ENCODE measurements at places on chromosomes 4 and X.

- DNase-seq, result no peak
These were observed 87.4 kb downstream of the FAM9B start for GRCh38 chrX:8946563-8946962.

- no peak for DNase-seq
These were observed 230.4 kb downstream of the EDA2R start for GRCh38 chrX:66408507-66408906.

DNA sequence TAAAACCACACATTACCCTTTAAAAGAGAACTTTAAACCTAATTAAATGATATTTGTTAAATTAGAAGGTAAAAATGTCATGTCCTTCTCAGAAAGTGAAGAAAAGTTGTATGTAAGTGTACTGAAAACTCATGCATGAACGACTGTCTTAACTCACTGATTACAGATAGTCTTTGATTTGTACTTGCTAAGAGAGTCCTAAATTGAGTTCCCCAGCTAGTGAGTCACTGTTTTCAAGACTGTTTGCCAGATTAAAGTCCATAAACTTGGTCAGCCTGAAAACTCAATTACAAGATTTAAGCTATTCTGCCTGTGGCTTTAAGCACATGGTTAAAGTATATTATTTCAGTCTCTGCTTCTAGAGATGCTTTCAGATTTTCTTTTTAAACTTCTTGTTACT is 124.9 kb upstream of the ZCCHC13 start:
- no peak for DNase-seq

DNA sequence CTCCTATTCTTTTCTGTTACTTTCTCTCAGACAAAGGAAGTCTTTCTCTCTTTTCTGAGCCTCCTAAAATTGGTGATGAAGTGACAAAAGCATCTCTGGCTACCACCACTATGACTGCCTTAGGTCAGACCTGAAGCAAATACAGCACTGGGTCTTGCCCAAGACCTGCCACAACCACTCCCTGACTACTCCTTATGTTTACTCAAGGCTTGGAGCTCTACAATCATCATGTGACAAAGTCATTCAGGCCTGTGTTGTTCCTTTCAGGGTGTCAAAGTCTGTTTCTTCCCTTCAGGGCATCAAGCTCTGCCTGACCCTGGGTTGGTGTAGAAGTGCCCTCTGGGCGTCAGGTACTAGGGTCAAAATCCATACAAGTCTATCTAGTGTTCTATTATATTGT is 419.2 kb upstream of the CT83 start:
- DNase-seq, result no peak

DNA sequence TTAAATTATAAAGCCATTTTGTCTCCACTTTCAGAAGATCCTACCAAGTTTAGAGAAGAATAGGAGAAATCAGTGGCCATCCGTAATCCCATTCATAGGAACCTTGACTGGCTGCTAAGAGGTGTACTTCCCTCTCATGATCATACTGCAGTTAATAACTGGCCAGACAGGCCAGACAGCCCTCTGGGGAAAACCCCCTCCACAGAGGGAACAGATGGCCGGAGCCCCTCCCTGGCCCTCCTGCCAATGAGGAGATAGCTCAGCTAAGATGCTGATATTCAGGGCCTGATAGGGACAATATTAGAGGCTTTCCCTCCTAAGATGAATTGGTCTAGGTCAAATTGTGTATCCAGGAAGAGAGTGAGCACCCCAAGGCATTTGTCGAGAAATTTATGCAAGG is 200.0 kb upstream of the MAOA start:
- DNase-seq, result no peak

DNA sequence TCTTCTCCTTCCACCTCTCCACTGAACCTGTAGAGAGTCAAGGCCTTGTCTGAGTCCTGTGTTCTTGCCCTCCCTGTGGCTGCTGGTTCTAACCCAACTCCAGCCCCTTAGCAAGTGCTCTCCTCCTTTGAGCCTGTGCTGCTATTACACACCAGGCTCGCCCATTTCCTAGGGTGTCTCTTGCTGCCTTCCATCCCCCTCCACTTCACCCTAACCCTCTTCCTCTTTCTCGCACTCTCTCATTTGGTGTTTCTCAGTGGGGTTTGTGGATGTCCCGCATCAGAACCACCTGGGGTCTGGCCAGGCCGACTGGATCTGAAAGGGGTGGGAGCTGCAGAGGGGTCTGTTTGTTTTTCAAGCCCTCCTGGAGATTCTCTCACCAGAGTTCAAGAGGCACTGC is 156.7 kb downstream of the SPRY1 start:
- no peak for DNase-seq

DNA sequence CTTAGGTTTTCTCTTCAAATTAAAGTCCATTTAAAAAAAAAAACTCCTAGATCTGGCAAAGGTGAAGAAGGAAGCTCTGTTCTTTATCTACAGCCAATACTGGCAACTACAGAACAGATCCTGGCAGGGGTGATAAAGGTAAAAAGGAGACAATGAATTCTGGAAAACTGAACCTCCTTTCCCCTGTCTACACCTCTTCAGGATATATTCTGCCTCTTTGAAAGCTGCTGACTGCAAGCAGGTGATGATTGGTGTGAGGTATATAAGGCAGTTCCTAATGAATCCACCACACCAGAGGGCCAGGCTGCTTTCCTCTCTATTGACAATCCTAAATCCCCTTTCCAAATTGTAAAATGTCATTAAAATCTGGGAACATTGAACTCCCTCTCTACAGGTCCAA is 370.1 kb downstream of the PPP3CA start:
- DNase-seq, result no peak

- DNase-seq, result no peak
These were observed 7.8 kb upstream of the PIGA start for GRCh38 chrX:15343075-15343476.

All from neural crest cell (in vitro differentiated cells).